ENCODE measurements at places on chromosomes 11 and 22.

DNA sequence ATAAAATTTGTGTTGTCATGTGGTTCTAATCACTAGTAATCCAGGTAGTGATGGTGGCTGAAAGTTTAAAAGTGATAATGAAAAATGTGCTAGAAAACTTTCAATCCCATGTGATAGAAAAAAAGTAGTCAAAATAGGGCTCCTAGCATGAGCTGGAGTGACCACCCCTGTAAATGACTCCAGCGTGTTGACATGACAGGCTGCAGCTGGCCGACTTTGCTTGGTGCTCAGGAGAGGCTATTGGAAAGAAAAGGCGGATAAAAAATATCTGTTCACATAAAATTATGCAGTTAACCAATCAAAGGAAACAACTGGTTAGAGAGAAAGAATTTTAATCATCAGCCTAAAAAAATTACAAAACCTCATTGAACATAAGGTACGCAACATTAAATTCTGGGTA, 16.9 kb upstream of the MTCH2 start:
- peak; percentile 26 for DNase-seq

DNA sequence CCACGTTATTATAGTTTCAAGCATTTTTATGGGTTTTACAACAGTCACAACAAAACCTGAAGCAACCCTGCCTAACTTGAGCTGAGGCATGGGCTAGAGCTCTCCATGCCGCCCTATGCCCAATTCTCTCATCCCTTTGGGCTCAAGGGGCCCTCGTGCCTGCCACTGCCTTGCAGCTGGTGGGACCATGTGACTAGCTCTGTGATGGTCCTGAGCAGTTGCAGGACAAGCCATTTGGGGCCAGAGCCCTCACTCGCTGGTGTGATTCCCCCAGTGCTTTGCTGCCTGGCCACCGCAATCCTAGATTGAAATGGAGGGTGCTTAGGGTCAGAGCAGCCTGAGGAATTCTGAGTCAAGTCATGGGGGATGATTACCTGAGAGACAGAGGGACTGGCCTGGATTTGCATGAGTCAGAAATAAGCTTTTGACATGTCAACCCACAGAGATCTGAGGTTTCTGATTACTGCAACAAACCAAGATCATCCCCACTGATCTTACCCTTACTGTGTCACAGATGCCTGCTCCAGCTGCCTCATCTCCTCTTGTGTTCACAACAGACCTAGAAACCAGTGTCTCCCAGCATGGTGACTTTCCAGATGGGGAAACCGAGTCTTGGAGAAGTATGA, 323.7 kb downstream of the BRD1 start:
- no peak for DNase-seq

- DNase-seq, result no peak
These were observed 52.7 kb downstream of the TBC1D22A start for GRCh38 chr22:46815132-46815531.

DNA sequence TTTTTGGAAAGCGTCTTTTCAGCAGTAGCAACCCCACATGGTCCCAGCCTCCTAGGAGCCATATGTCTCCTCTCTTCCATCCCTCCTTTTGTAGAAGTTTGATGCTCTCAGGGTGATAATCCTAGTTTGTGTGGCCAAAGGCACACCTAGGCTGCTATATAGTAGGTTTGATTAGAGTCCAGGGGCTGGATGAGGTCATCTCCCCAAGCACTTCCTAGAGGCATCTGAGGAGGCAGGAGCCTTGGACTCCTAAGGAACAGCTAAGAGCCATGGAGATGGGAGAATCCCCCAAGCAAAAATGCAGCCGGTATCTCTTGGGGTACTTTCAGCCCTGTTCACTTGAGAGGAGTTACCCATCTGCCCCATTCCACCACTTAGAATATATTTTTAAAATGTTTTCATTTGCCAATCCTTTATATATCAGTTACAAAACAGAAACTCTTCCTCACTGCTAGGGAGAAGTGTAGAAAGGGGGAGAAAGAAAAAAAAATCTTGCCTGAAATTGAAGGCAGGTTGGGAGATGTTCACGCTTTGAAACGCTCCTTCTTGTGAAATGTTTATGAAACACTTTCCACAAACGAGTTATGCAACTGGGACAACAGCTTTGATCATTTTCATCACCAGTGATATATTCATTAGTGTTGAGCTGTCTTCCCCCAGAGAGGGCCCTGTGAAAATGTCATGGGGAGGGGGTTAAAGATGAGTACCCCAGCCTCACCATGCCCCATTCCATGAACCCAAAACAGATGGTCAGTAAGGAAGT, 31.9 kb upstream of the TLCD5 start:
- no peak for DNase-seq

DNA sequence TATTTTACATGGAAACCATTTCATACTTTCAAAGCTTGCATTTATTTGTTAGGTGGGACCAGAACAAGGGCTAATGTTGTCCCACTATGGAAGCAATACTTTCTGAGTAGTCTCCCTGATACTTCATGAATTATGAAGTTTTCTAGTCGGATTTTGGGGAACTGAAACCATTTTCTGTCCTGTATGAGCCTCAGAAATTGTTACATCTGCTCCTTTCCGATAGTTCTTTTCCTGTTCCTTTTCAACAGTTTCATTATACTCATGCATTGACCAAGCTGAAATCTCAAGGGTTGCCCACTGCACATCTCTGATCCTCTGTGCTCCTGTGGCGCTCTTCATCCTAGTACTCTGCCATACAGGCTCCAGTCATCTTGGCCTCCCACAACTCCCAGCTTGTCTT, 31.5 kb upstream of the GLYATL1 start:
- no peak for DNase-seq

DNA sequence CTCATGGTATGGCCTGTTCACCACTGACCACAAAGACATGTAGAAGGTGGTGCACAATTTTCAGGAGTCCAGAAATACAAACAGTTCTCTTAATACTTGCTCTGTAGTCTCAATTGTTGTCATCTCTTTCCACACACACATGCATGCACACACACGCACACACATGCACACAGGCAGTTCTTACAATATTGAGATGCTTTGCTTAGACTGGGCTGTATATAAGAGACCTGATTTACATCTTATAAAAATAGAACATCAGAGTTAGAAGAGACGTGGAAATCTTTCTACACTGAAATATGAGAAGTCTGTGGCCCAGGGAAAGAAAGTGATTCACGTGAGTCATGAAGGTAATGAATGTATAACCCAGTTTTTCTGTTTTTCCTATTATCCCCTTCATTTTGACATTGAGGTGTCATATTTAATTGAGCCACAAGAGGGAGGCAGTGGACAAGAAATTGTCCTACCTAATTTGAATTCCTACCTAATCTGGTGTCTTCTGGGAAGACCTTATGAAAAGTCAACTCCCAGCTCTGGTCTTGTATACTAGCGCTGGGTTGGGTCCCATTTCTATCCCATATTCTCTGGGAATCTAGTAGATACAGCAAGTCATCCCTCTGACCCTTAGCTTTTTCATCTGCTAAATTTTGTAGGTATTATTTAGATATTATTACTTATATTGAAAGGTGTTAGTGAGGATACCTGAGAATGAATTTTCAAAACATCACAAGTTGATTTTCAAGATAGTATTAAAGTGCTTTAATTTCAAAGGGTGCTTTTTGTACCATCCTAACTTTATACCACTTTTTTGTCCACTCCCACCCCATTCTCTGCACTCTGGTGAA, 14.9 kb upstream of the MS4A4A start:
- peak; percentile 7 for DNase-seq

DNA sequence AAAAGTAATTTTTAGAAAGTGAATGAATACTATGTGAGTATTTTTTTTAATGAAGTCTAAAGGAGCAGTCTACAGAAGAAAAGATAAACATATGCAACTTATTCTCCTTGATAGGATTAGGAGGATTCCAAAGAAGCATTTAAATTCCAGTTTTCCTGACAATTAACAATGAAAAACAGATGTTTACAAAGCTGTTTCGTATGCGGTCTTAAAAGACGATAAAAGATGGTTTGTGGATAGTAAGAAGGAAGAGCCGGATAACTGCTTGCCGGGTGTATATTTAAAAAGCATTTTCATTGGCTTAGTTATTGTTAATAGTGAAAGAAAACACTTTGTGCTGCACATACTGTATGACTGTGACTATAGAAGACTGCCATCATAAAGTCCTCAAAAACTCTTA, 120.0 kb upstream of the C11orf58 start:
- DNase-seq, result no peak

DNA sequence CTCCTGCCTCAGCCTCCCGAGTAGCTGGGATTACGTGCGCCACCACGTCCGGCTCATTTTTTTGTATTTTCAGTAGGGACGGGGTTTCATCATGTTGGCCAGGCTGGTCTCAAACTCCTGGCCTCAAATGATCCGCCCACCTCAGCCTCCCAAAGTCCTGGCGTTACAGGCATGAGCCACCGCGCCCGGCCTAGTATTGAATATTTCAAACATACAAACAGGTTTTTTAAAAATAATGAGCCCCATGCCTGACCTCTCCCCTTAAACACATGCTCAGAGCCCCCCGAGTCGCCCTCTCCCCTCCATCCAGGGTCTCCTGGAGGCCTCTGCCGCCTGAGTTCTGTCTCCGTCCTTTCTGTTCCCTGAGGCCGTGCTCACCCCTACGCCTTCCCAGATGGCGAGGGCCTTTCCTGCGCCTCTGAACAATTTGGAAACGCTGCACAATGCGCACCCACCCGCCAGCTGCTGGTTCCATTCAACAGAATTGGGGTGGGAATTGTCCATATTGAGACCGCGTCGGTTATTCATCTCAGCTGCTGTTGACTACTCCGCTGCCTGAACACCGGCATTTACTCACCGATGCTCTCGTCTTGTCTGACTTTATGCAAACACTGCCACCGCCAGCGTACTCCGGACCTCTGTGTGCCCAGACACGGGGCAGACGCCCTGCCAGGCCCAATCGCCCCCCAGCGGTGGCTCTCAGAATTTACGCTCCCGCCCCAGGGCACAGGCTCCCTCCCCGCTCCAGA, 13.6 kb upstream of the RNH1 start:
- DNase-seq, result no peak

DNA sequence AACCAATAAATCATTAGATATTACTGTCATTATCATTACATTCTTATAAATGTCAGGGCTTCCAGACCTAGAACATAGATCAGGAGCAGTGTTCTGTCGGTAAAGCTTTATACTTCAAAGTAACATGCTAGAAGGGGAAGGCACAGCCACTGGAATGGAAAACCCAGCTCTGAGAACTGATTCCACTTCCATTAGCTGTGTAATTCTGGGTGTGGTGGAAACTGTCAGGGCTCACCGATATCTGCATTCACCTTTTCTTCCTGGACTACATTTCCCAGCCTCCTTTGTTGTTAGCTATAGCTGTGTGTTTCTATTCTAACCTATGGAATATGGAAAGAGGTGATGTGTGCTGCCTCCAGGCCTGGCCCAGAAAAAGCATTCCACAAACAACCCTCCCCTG, 585.8 kb downstream of the BUD13 start:
- no peak for DNase-seq

GRCh38 chr11:91041626-91042025, 818.8 kb upstream of the CHORDC1 start:
- DNase-seq, result no peak

GRCh38 chr11:41795004-41795403, 335.6 kb upstream of the LRRC4C start:
- DNase-seq, result no peak

GRCh38 chr22:48742556-48743343, 1084.9 kb downstream of the BRD1 start:
- no peak for DNase-seq
